NCI-H187 treated with DMSO at 0.1 percent for 48 hours (cell line): ENCODE measurements at places on chromosomes 13 and 19.

DNA sequence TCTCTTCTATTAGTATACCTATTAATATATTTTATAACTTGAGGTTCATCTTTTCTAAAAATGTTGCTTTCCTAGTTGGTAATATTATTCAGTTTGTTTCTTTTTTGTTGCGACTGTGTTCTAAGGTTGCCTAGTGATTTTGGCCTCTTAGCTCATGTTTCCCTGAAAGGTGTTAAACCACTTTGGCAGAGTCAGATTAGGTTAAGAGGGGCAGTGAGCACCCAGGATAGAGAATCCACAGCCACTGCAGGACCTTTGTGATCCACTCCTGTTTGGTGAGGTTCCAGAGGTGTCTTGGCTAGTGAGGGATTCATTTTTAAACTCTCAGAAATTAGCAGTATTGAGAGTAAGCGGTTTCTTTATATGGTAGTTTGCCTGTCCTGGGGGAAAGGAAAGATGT is 14.9 kb upstream of the GPR18 start:
- DNase-seq: no peak

GRCh38 chr13:74132152-74132775 is 1.9 kb downstream of the KLF12 start:
- no peak for DNase-seq

DNA sequence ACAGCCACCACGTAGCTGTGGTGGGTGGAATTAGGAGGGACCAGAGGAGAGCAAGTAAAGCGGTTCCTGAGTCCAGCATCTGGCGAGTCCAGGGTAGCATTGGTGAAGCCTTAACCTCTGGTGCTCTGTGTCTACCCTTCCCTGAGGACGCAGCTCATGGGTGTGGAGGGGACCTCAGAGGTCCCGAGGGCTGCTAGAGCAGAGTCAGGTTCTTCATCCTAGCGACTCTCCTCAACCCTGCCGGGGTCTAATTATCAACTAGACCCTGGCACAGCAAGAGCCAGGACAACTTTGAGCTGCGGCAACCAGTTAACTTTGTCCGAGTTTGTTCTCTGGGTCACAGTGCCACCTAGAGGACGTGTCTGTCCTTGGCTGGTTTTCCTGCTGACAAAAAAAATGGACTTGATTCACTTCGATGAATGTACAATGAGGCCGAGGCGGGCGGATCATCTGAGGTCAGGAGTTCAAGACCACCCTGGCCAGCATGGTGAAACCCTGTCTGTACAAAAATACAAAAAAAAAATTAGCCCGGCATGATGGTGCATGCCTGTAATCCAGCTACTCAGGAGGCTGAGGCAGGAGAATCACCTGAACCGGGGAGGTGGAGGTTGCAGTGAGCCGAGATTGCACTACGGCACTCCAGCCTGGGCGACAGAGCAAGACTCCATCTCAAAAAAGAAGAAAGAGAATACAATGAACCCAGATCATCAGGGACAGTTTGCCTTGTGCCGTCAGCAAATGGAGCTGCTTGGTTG is 25.0 kb downstream of the TSSK6 start:
- no peak for DNase-seq

DNA sequence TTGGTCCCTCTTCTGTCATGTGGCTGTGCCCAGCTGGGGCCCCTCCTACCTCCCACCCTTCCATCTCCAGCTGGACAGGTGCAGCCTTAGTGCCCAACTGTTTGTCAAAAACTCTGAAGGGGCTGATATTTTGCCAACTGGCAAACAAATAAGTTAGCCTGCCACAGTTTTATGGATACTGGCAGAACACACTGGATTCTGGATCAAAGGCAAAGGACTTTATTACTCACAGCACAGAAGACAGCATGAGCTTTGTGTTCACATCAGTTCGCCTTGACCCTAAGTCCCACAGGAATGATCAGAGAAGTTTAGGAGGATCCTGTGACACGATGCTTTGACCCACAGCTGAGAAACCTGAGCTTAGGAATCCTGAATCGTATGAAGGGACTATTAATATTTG is 16.4 kb downstream of the KLK2 start:
- DNase-seq: no peak

DNA sequence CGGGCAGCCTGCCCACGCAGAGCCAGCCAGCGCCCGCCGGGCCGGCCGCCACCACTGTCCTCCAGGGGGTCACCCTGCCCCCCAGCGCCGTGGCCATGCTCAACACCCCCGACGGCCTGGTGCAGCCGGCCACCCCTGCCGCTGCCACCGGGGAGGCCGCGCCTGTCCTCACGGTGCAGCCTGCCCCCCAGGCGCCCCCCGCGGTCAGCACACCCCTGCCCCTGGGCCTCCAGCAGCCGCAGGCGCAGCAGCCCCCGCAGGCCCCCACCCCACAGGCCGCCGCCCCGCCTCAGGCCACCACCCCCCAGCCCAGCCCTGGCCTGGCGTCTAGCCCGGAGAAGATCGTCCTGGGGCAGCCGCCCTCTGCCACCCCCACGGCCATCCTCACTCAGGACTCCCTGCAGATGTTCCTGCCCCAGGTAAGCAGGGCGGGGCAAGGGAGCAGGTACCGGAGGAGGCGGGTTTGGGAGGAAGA is 32.3 kb upstream of the EHD2 start:
- no peak for DNase-seq

DNA sequence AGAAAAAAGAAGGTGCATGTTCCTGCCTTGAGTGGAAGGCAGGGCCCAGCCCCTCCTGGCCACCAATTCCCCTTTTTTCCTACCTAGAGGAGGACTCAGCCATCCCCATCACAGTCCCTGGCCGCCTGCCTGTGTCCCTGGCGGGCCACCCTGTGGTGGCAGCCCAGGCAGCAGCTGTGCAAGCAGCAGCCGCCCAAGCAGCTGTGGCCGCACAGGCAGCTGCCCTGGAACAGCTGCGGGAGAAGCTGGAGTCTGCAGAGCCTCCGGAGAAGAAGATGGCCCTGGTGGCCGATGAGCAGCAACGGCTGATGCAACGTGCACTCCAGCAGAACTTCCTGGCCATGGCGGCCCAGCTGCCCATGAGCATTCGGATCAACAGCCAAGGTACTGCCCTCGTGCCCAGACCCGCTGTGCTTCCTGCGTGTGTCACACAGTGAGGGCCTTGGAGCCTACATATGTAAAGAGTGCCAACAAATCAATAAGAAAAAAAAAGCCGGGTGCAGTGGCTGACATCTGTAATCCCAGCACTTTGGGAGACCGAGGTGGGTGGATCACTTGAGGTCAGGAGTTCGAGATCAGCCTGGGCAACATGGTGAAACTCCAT is 17.6 kb upstream of the WDR18 start:
- no peak for DNase-seq

GRCh38 chr13:101490406-101491015 is 38.0 kb downstream of the ITGBL1 start:
- no peak for DNase-seq

- no peak for DNase-seq
Observed at GRCh38 chr13:41960211-41960636, 685 bp downstream of the VWA8 start.

- no peak for DNase-seq
Observed at GRCh38 chr13:59690857-59691500, 472.7 kb downstream of the DIAPH3 start.

DNA sequence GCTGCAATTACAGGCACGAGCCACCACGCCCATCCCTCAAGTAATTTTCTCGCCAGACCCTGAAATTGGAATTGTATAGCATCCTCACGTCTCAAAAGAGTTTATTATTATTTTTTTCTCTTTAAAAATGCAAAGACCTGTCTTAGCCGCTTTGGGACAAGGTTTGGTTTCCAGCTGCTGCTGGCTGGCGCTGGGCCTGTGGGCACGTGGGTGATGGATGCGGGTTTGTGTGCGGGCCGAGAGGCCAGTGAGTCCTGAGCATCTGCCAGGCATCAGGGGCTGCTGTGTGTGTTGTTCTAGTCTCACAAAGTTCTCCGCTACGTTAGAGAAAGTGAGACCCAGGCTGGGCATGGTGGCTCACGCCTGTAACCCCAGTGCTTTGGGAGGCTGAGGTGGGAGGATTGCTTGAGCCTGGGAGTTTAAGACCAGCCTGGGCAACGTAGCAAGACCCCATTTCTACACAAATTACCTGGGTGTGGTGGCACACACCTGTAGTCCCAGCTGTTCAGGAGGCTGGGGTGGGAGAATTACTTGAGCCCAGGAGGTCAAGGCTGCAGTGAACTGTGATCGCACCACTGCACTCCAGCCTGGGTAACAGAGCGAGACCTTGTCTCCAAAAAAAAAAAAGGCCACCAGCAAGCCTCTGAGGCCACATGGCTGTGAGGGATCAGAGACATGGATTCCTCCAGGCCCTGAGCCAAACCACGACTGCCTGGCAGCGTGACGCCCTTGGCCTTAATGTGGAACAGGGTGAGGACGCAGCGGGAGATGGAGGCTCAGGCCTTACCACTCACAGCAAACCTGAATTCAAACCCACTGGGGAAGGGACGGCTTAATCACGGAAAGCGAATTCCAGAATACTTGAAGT is 4.7 kb upstream of the TMPRSS9 start:
- no peak for DNase-seq

DNA sequence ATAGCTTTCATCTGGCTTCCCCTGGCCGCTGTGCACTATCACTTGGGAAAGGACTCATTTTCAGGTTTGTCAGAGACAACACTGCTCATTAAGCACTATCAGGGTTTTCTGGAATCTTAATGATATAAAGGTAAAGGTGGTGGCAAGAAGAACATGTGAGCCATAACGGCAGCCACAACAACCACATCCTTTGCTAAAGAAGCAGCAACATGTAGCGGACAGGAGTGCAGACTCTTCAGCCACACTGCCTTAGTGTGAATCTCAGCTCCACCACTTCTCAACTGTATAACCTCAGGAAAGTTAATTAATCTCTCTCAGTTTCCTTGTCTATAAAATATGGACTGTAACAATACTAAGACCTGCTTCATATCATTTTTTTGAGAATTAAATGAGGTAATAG is 24.1 kb upstream of the MIR17HG start:
- no peak for DNase-seq
